ENCODE measurements at places on chromosomes 1 and 21.
A peak's percentile ranks its signal among the peaks of the same experiment; 100 is the strongest.

GRCh38 chr1:107414550-107414949 lies 273.7 kb downstream of the NTNG1 start:
- DNase-seq, result no peak

- no peak for DNase-seq
These were observed 69.9 kb upstream of the ZC3H11B start for GRCh38 chr1:219682788-219683187.

- no peak for DNase-seq
These were observed 430.5 kb downstream of the HLX start for GRCh38 chr1:221309723-221310122.

DNA sequence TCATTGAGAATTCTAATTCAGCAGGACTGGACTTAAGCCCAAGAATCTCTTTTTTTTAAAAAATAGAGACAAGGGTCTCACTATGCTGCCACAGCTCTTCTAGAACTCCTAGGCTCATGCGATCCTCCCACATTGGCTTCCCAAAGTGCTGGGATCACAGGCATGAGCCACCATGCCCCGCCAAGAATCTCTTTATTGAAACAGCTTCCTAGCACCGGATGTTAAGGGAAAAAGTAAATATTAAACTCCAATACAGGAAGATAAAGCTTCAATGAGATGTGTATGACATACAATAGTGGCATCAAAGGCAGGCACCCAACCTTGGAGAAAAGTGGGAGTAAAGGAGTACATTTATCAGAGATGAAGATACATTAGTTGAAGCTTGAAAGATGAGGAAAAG lies 25.5 kb downstream of the PUM1 start:
- DNase-seq, result no peak

DNA sequence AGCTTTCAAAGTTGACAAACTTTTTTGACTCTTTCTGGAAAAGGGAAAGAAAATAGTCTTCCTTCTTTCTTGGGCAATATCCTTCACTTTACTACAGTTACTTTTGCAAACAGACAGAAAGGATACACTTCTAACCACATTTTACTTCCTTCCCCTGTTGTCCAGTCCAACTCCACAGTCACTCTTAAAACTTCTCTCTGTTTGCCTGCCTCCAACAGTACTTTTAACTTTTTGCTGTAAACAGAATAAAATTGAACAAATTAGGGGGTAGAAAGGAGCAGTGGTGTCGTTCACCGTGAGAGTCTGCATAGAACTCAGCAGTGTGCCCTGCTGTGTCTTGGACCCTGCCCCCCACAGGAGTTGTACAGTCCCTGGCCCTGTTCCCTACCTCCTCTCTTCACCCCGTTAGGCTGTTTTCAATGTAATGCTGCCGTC lies 160.8 kb upstream of the SGIP1 start:
- DNase-seq, result no peak

DNA sequence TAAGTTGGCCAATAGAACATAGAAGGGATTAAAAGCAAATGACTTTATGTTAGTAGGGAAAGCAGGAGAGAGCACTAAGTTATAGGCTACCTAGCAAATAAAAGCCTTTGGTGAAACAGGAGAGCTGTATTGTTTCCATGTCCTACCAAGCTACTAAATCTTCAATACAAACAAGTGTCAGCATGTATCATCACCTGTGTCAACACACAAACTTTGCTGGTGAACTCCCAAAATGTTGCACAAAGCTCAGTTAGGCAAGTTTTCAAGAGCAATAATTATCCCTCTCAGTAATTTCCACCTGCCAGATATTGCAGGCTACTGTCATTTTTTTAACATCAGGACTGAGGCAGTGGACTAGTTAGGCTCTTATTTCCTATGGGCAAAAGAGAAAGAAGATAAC lies 77.7 kb upstream of the ADAM30 start:
- no peak for DNase-seq

- DNase-seq, result peak; percentile 27
These were observed 10.2 kb downstream of the C1orf216 start for GRCh38 chr1:35708441-35708921.

- DNase-seq, result peak; percentile 83
These were observed 2.7 kb downstream of the PLEKHG5 start for GRCh38 chr1:6488602-6489382.

DNA sequence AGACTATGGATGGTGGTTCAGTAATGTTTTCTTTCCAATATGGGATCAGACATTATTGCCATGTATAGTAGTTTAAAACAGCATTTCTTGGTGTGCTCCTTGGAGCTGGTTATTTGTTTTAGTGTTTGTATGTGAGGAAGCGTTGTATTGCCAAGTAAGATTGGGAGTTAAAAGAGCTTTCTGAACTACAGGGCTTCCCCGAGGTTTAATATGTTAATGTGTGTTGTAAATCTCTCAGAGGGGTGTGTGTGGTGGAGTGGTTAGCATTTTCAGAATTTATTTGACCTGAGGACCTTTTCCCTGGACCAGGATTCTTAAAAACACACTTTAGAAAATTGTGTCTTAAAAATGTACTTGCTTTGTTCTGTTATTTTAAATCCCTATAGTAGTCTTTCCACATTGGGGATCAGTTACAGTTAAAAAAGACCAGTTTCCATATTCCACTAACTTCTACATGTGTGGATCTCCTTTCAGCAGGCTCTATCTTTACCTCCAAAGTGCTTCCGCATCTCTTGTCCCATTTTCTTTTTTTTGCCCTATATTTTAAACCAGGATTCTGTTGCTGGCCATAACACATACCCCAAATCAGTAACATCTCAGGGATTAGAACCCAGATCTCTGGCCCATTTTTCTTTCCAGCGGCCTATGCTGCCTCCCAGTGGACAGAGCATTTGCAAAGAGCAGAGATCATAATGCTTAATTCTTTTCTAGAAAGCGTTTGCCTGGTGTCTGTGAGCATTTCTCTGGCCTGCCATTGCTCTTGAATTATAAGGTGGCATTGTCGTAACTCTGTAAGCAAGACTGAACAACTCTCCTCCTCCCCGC lies 58.6 kb downstream of the PBX1 start:
- DNase-seq, result no peak

GRCh38 chr1:208868554-208868953 lies 624.4 kb upstream of the PLXNA2 start:
- no peak for DNase-seq

GRCh38 chr1:41370756-41371420 lies 9.7 kb downstream of the FOXO6 start:
- DNase-seq, result no peak

- DNase-seq, result peak; percentile 60
These were observed at the start of gene SLC6A9 for GRCh38 chr1:44031252-44032169. TSS of gene SLC6A9 (minus strand) at chr1:44031462. CDS start at chr1:44024277, 7,185 bp downstream.

DNA sequence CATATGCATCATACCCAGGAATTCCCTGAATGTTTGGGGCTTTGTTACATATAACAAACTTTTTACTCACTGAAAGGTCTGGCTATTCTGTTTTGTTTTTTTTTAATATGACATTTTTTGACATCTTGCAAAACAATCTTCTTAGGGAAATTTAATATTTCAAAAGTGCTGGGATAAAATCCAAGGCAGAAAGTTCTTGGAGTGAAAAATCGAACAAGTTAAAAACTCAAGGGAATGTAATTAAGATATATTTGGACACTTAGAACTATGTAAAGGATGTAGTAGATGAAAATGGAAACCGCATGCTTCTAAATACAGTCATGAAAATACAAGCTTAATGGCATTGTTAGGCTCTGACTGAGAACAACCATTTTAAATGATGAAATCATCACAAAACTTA lies 8.6 kb downstream of the CHODL start:
- DNase-seq, result no peak

DNA sequence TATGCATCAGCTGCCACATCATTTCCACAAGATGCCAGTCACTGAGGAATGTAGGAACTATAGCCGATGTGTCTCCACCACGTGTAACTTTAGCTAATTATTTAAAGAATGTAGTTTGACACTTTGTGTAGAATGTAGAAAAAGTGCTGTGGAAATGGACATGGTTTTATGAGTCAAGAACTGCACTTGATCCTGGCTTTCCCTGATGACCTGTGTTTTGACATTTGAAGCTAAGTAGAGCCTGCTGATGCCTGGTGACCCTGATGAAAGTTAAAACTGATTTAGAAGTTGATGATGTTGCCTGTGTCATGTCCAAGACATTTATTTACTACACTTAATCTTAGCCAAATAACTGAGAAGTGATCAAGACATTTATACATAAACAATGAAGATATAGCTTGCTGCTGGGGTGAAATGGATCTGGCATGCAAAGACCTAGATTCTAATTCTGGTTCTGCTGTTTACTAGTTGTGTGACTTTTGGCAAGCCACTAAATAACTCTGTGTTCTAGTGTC lies 4.4 kb upstream of the OSBPL9 start:
- no peak for DNase-seq

DNA sequence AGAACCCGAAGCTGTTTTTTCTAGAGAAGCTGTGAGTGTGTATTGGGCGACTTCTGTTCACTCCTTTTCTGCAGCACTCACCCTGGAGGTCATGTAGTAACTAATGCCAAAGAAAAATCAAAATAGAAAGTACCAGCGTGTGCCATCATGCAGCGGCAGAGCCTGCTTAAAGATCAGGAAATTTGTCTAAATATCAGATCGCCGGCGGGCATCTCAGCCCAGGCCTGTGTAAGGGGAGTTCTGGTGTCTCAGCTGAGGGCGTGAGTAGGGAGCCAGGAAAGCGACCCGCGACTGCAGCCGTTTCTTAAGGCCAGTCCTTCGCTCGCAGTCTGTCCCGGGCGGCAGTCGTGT lies 768 bp downstream of the EDARADD start:
- no peak for DNase-seq

DNA sequence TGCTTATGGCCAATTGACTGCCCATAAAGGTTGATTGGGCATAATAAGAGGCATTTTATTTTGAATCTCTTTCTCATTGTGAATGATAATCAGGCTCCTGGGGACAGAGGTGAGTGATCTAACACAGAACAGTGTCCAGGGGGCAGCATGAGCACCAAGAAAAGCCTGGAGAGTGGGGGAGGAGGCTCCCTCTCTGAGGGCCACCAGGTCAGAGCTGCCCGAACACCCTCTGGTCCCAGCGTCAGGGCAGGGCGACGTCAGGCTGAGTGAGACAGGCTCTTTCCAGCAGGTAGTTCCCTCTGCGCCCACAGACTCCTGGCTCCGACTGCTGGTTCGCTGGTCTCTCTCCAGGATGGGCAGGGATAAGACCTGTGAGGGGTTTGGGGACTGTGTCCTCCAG lies 250.2 kb upstream of the C1orf174 start:
- no peak for DNase-seq

DNA sequence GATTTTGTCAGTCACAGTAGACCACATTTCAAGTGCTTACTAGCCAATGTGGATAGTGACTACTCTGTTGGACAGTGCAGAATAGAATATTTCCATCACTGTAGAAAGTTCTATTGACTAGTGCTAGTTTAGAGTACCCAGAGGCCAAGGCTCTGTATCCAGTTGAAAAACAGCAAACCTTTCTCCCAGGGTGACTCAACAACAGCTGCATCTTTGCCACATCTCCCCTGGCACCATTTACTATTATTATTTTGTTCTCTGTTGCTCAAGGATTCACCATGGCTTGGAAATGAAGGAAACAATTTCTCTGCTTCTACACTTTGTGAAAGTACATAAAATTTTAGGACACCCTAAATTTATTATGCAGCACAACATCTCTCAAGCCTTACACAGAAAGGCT lies 85.3 kb upstream of the WDR26 start:
- no peak for DNase-seq

DNA sequence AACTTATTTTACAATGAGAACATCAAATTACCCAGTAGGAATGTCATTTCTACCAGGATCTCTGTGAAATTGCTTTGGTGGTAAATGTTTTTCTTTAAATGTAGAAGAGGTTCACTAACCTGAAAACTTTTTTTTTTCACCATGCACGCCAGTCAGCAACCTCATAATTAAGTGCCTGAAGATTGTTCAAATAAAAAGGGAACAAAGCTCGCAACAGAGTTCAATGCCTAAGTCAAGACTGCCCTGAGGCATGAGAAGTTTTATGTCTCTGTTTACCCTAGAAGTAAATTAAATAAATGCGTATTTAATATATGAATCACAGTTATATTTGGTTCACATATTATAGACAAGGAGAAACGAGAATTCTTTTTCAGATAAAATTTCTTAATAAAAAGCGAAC lies 13.8 kb upstream of the SYDE2 start:
- DNase-seq, result no peak

DNA sequence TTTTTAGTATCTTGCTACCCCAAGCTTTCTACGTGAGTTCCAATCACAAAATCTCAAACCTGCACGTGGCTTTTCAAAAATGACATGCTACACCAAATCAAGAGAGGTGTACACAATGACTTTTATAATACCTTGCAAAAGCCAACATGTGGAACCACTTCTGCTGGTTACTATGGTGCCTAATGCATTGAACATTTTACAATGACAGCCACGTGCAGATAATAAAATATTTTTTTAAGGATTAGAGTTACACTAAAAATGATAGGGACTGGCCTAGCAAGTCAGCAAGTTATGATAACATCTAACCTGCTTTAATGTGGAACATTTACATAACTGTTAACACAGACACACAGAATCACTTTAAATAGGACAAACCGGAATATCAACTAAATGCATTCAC lies 30.2 kb downstream of the EYA3 start:
- peak; percentile 95 for DNase-seq

All from NCI-H526 treated with DMSO at 0.1 percent for 48 hours (cell line).